ENCODE measurements at places on chromosomes 5 and 9.

DNA sequence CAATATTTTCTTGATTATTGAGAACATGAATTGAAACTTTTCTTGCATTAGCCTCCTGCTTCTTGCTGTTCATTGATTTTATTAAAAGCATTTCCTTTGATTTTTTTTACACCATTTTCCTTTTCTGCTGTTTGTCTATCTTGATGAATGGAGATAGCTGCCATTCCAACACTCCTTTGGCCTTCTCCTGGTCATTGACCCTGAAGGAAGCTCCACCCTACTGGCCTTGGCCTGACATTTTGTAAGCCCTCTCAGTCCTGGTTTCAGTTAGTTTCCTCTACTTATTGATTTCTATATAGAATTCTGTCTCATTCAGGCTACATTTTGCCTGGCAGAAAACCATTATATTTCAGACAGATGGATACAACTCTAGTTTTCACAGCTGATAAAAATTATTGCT lies 115.1 kb upstream of the DMRTA1 start:
- DNase-seq: no peak

- peak; percentile 78 for DNase-seq
Measured at GRCh38 chr9:613771-614347, 227.6 kb upstream of the DMRT1 start.

DNA sequence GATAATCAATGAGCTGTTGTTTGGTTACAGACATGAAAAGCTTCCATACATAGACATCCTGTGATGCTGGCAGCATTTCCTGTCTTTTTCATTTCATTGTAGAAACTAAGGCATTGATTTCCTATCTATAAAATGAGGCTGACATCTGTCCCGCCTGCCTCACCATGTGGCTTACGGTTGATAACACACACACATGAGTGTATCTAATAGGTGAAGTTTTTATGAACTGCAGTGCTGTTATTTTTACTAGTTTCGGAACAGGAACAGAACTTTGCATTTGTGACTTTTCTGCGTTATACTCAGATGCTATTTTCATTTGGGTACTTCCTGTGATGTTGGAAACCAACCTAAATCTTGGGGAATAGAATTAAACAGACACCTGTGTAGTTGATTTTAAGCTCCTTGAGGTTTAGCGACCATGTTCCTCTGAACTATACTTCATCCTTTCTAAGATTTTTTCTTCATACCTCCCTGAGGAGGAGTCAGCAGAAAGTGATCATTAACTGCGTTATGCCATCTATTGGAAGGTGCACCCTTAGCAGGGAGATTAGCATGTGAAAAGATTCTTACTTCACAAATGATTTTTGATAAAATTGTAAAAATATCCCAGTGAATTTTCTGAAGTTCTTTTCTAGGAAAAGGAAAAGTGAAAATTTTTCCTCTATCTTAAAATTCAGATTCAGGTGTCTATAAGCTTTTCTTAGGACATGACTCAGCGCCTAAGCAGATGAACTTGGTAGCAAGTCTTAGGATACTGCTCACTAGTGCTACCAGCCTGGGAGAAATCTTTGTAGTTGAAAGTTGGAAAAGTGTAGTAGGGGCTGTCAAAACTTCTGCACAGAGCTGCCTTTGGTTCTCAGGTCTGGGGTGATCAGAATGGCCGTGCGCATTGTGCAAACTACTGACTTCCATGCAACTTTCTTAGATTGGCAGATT lies 134.5 kb downstream of the TRIO start:
- no peak for DNase-seq

DNA sequence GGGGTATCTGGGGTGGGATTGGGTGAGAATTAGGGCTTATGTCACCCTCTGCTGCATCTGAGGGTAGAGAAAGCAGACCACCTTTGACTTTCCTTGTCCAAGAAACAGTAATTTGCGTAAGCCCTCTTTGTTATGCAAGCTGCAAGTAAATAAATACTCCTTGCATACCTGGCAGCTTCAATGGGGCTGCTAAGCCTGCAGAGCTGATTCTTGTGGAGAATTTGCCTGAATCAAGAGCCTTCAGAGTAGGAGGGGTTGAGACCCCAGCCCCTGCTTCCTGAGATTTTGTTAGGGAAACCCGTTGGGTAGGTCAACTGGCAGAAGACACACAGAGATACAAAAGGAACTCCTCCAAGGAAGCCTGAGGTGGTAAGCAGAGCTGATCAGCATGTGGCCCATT lies 515.1 kb downstream of the DMAC1 start:
- DNase-seq: no peak

DNA sequence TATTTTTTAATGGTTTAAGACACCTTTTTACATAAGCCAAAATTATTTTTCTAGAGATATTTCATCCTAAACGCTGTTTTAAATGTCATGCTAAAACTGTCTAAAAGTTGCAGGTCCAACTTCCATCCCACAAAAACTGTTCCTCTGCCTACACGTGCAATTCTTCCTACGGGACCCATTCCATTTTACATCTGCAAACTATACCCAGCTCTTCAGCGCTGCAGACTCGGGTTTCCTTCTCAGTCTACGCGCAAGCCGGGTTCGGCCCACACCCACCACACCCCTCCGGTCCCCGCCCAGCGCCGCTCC lies 8.7 kb downstream of the RANBP6 start:
- DNase-seq: no peak

DNA sequence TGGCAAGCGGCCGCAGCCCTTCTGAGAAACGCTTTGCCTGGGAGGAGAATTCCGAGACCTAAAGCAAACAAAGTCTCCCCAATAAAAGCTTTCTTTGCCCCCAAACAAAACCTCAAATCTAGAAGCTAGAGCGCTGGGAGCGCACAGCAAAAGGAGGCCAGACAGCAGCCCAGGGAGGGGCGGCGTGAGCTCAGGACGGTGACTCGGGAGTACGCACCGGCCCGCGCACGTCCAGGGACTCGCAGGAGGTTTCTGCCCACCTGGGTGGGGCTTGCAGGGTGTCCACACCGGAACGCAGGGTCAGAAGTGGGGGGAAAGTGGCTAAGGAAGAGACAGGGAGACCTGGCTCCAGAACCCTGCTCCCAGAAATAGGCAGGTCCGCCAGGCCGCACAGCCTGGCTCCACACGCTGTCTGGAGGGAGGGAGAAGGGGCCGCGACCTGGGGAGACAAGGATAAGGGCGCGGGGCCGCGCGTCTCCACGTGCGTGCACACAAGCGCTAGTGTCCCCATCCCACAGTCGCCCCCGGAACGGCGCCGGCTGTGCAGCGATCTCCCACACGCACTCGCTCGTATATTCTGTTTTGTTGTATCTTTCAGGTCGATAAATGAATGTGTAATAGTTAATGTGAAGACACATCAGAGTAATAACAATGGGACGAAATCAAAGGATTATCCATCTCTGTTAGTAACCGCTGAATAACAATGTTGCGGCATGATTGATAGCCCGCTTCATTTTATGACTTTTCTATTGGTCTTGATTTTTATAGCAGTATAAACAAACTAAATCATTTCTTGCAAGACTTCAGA lies 2.3 kb upstream of the OTP start:
- DNase-seq: no peak

DNA sequence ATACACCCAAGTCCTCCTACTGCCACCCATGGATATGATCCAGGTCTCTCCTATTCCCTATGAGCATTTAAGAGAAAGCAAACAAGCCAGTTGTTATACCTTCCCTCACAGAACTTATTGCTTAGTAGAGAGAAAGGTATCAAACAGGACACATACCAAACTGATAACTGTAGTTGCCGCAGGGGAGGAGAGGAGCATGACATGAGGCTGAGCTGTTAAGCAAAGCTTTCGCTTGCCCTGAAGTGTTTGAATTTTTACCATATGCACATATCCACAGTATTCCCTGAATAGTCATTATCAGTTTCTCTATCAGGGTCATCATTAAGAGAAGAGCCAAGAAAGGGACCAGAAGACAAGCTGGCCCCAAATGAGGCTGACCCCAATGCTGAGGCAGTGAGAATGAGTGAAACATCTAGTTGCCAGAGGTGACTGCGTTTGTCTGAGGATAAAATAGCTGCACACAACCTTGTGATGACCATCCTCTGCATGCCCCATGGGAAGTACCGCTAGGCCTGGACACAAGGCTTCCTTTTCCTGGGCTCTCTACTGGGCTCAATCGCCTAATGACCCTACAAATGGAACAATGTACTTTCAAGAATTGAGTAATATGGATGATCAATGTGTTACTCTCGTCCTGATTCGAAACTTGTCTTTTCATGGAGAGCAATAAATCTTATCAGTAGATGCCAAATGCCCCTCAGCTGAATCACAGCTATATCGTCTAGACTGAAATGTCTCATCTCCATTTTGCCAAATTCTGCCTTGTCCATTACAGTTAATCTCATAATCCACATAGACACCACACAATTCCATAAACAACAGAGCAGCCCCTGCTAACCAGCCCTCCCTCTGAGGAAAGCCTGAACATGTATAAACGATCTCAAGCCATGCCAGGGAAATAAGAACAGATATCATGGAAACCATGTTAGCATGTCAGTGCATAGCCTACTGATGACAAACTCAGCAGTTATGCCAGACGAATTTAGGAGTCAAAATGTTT lies 4.3 kb upstream of the IFNK start:
- no peak for DNase-seq

GRCh38 chr9:1768561-1768960 lies 246.6 kb upstream of the SMARCA2 start:
- DNase-seq: no peak

Data from upper lobe of right lung (tissue), 1 donor.